ENCODE measurements at places on chromosomes 16 and 17. TPM values are rescaled to one million over a fixed set of nuclear protein-coding genes. Genes with fewer than 3 reads are reported as not detected.

The EFNB3 gene
- 7.4 TPM for polyA plus RNA-seq

The CX3CL1 gene
- polyA plus RNA-seq, result 30.6 TPM

- no peaks in the 10 kb centered on the region for H3K27me3 ChIP-seq
- DNase-seq, result peak; percentile 89
- peaks cover under 1% of the 10 kb centered on the region for H3K36me3 ChIP-seq
- H3K4me3 ChIP-seq, result peak overlapping the region; percentile 33
Measured at GRCh38 chr17:79728169-79728907, 2.4 kb upstream of the ENPP7 start.

- peaks cover 2% of the 10 kb centered on the region for H3K27me3 ChIP-seq
- no peak overlapping the region for H3K4me3 ChIP-seq
- H3K4me1 ChIP-seq, result no peaks in the 10 kb centered on the region
- no peak for DNase-seq
- no peak overlapping the region for H3K27ac ChIP-seq
Measured at GRCh38 chr17:74157366-74157765, 46.1 kb upstream of the RPL38 start.

DNA sequence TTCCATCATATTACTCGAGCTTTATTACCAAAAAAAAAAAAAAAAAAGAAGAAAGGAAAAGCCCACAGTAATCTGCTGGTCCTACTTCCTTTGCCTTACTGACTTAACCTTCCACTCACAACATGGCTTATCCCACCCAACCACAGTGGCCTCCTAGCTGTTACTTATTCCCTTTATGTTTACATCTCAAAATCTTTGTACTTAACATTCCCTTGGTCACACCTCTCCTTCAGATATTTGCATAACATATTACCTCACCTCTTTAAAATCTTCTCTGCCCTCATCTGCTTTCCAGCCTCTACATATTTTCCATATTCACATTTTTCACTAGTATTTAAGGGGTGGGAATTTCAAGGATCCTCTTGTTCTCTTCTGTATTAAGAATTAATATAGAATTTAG is 327.0 kb upstream of the TBX2 start:
- no peak overlapping the region for H3K27ac ChIP-seq
- no peak for DNase-seq
- no peak overlapping the region for H3K4me3 ChIP-seq
- no peaks in the 10 kb centered on the region for H3K4me1 ChIP-seq
- no peaks in the 10 kb centered on the region for H3K36me3 ChIP-seq

GRCh38 chr17:58398574-58399266 is 18.6 kb downstream of the RNF43 start:
- peaks cover 46% of the 10 kb centered on the region for H3K4me1 ChIP-seq
- H3K27me3 ChIP-seq, result no peaks in the 10 kb centered on the region
- no peak overlapping the region for H3K4me3 ChIP-seq
- peak; percentile 78 for DNase-seq
- H3K36me3 ChIP-seq, result peaks cover 2% of the 10 kb centered on the region

GRCh38 chr16:57245472-57246113 is 534 bp downstream of the ARL2BP start:
- no peak for DNase-seq
- peaks cover 32% of the 10 kb centered on the region for H3K36me3 ChIP-seq
- H3K4me3 ChIP-seq, result peak overlapping the region; percentile 81
- no peaks in the 10 kb centered on the region for H3K27me3 ChIP-seq
- H3K4me1 ChIP-seq, result peaks cover 9% of the 10 kb centered on the region
